Epithelial cell of umbilical artery (primary cell): ENCODE measurements at places on chromosomes 13 and 19. TPM values are rescaled to one million over a fixed set of nuclear protein-coding genes. Genes with fewer than 3 reads are reported as not detected.

PEAK3 gene
- not detected in 2 replicates for total RNA-seq

ELSPBP1 gene
- total RNA-seq: not detected in 2 replicates

CCDC8 gene
- 2.9 and 6.2 TPM in 2 replicates for total RNA-seq

KANK3 gene
- 9.4 and 14.6 TPM in 2 replicates for total RNA-seq

KMT5C gene
- 3.9 and 4.7 TPM in 2 replicates for total RNA-seq

KRTDAP gene
- total RNA-seq: not detected in 2 replicates

ZNF69 gene
- 0.91 and 1.9 TPM in 2 replicates for total RNA-seq

ZNF418 gene
- total RNA-seq: 1.6 and 2.1 TPM in 2 replicates

CEACAM4 gene
- not detected in 2 replicates for total RNA-seq

ADPRHL1 gene
- under 0.01 and 0.30 TPM in 2 replicates for total RNA-seq

LRG1 gene
- total RNA-seq: under 0.01 and 0.30 TPM in 2 replicates

SF3A2 gene
- 24.9 and 39.0 TPM in 2 replicates for total RNA-seq

CHAF1A gene
- 11.7 and 20.4 TPM in 2 replicates for total RNA-seq

TRPM4 gene
- 11.2 and 12.3 TPM in 2 replicates for total RNA-seq

NECTIN2 gene
- total RNA-seq: 109 and 121 TPM in 2 replicates

SIGLEC10 gene
- not detected in 2 replicates for total RNA-seq

CELF5 gene
- under 0.01 TPM in 1 of 2 replicates, not detected in the other for total RNA-seq
